Aorta (tissue), 5 donors: ENCODE measurements at places on chromosomes 11 and 22.

- DNase-seq: no peak
Measured at GRCh38 chr11:507727-508515, 879 bp upstream of the RNH1 start.

DNA sequence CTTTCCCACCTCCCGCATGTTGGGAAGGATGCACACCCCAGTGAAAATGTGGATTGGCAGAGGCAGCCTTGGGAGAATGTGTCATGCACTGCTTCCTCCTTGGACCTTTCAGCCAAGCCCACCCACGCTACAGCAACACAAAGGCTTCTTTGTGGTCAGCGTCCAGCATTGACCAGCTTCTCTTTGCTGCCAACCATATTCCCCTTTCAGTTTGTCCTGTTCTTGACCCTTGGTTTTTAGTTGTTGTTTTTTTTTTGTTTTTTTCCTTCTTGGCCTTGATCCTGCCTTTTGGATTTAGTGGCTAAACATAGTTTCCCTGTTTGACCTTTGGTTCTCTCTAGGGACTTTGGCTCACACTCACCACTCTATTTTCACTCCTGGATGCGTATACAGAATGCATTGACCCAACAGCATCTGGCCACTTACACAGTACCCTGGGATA, 573.6 kb downstream of the INSC start:
- peak; percentile 67 for DNase-seq

- no peak for DNase-seq
Measured at GRCh38 chr22:48395201-48395600, 1432.5 kb downstream of the BRD1 start.

GRCh38 chr11:128573638-128574037, 13.7 kb downstream of the ETS1 start:
- DNase-seq: no peak

DNA sequence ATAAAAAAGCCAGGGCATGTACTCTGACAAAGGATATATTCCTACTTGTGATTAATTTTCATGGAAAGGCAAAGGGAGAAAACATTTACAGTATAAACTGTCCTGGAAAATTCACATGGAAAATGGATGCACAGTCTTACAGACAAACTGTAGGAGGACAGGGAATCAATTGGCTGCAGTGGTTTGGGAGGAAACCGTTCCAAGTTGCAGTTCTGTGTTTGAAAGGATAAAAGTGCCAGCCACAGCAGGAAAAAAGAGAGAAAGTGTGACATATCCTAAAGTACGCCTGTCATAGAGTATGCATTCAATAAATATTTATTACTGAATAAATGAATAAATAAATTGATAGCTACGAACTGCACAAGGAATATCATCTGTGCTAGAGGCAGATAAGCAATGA, 462.9 kb downstream of the RAB38 start:
- DNase-seq: no peak

GRCh38 chr11:9210922-9211320, 54.2 kb downstream of the DENND5A start:
- no peak for DNase-seq

DNA sequence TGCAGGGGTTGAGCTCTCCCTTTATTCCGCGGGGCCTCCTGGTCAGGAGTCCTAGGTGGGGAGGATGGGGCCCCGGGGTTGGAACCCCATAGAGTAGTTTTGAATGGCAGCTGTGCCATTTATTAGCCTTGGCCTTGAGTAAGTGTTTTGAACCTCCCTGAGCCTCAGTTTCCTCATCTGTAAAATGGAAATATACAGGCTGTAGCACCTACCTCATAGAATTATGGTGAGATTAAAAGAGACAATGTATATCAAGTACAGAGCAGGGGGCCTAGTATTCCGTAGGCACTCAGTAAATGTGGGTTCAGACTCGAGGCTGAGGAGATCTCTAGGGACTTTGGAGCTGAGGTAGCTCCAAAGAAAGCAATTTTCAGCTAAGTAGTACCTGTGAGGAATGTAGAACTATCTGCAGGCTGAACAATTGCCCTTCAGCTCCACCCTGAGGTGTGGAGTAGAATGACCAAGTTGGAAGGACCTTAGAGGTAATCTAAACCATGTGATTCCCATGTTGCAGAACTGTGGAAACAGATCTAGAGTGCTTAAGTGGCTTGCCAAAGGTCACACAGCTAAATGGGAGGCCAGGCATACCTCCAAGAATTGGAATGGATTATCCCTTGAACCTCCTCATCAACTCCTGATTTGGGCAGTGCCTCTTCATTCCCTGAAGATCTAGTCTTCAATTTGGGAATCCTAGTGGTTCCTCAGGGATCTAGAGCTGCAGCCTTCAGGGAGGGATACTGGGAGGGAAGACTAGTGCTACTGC, 682 bp downstream of the PGAP2 start:
- DNase-seq: peak; percentile 1

GRCh38 chr22:17343766-17344165, 25.5 kb upstream of the CECR2 start:
- no peak for DNase-seq

GRCh38 chr22:42769574-42770447, 49.1 kb upstream of the A4GALT start:
- DNase-seq: peak; percentile 89

- DNase-seq: peak; percentile 91
Measured at GRCh38 chr11:120324932-120325810, at the start of gene TLCD5. TSS of gene TLCD5 (plus strand) at chr11:120325299. CDS start at chr11:120327442, 2,143 bp downstream.

DNA sequence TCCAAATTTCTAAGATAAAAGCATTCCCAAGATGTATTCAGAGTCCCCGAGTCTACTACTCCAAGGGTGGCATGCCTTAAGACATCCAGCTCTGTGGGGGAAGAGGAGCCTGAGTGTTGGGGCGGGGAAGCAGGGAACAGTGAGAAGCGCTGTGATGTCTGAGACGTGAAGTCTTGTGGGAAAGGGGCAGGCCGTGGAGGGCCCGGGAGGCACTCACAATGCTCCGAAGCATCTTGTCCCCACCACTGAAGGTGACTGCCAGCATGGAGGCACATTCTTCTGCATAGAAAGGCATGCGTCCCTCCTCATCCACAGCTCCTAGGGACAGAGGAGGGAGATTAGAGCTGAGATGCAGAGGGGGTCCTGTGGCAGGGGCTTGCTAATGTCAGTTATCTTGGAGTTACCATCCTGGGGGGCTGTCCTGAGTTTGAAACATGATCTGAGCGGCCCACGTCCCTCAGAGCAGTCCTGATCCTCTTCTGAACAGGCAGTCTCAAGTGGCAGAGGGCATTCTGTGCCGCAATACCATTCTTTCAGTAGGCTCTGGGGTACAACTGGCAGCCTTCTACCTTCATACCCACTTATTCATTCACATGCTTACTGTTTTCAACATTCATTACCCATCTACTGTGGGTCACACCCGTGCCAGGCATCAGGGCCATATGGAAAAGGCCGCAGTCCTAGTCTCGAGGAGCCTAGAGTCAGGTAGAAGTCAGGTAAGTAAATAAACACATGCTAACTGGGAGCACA, 8.7 kb downstream of the PCSK7 start:
- DNase-seq: peak; percentile 59

DNA sequence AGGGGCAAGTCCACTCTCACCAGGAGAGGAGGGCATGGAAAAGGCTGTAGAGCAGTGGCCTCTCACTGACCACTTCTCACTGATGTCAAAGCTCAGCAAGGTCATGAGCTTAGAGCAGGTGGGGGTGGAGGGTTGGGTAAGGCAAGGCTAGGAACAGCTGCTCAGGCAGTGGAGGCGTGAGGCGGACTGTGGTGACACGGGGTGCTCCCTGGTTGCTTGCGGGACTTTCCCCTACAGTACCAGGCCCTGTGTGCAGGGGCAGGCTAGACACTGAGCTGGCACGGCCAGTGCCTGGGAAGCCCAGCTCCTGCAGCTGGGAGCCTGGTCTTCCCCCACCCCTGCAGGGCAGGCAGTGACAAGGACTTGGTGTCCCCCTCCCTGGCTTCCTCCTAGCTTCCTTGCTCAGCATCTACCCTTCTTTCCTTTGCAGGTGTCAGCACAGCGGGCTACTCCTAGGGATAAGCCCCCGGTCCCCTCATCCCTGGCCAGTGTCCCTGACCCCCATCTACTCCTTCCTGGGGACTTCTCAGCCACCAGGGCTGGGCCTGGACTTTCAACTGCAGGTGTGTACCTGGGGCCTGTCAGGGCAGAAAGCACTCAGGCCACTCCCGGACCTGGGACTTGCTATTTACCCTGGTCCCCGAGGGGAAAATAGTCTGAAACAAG, 45.6 kb downstream of the PISD start:
- no peak for DNase-seq

DNA sequence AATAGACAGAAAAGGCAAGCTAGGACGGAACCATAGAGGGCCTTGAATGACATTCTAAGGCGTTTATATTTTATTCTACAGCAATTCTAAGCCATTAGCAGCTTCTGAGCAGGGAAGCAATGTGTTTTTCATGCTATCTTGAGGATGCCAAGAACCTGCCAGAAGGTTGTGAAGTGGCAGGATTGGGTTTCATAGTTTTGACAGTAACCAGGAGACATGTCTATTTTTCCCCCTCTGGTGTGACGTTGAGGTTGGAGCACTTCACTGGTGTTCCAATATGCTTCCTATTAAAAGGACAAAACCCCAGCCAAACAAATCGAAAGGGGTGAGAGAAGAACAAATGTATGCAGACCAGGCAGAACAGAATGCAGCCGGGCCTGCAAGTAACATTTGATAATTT, 148.2 kb downstream of the SPATA19 start:
- no peak for DNase-seq

GRCh38 chr11:1012740-1013630, 23.5 kb downstream of the MUC6 start:
- no peak for DNase-seq

GRCh38 chr11:85779956-85780640, 30.8 kb downstream of the SYTL2 start:
- no peak for DNase-seq

GRCh38 chr22:36334821-36335603, 52.8 kb downstream of the MYH9 start:
- DNase-seq: no peak

DNA sequence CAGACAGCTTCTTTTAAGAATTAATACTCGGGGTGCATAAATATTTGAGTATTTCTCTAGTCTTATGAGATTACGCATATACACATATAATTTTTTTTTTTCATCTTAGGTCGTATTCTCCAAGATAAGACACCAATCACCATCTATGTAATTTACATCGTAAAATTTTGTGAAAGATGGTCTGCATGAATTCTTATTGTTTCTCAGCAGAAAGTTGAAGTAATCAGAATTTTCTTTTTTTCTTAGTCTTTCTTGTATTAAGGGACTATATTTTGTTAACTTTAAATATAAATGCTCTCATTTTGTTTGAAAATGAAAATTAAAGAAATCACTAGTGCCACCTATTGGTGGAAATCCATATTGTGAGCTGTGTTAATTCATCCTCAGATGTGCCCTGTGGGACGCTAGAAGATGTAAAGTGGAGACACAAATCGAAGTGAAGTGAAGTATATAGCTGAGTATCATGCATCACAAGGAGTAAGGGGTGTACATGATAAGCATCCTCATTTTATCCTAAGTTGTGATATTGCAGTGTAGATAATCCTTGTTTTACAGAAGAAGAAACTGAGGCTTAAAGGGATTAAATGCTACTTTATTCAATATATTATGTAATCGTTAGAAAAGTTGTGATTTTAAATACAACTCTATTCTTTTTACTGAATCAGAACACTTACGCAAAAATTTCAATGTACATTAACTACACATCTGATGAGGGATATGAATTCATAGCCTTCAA, 2084.3 kb downstream of the LRRC4C start:
- no peak for DNase-seq

GRCh38 chr11:61168800-61169199, 7.6 kb upstream of the VPS37C start:
- no peak for DNase-seq

GRCh38 chr11:2836315-2837095, 49.1 kb downstream of the CDKN1C start:
- DNase-seq: no peak

DNA sequence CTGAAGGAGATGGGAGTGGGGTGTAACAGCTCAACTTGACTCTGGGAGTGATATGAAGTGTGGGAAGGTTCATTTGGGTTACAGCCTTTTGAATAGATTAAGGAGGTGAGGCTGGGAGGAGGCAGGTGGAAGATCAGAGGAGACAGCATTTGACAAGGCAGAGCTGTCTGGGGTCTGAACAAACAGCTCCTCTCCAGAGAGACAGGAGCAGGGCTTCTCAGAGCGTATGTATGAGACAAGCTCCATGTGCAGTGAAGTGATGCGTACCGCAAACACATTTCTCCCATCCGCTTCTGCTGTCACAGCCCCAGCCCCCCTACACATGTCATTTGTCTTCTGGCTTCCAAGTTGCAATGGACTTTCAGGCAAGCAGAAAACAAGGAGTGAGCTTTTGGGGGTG, 137.1 kb upstream of the E2F8 start:
- no peak for DNase-seq

DNA sequence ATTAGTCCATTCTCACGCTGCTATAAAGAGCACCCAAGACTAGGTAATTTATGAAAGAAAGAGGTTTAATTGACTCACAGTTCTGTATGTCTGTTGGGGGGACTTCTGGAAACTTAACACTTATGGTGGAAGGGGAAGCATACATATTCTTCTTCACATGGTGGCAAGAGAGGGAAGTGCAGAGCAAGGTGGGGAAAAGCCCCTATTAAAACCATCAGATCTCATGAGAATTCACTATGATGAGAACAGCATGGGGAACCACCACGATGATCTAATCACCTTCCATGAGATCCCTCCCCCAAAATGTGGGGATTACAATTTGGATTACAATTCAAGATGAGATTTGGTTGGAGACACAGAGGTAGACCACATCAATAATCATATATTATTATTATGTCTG, 25.7 kb downstream of the CEP57 start:
- no peak for DNase-seq

GRCh38 chr11:35380603-35381002, 38.8 kb downstream of the SLC1A2 start:
- DNase-seq: no peak

GRCh38 chr11:726278-727220, 20.5 kb downstream of the EPS8L2 start:
- DNase-seq: peak; percentile 86

DNA sequence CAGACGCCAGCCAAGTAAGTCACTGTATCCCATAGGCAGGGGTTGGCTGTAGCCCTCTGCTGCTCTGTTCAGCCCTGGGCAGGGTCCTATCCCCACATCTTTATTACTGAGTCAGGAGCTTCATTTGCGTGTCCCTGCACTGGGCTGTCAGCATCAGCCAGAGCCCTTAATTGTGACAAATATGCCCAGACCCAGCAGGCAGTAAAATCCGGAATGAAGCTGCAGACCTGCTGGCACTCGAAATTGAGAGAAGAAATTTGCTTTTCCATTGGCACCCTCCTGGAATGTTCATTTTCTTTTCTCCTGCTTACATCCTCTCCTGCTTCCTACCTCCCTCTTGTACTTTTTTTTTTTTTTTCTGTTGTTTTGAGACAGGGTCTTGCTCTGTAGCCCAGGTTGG, 43.8 kb downstream of the CEP164 start:
- no peak for DNase-seq

DNA sequence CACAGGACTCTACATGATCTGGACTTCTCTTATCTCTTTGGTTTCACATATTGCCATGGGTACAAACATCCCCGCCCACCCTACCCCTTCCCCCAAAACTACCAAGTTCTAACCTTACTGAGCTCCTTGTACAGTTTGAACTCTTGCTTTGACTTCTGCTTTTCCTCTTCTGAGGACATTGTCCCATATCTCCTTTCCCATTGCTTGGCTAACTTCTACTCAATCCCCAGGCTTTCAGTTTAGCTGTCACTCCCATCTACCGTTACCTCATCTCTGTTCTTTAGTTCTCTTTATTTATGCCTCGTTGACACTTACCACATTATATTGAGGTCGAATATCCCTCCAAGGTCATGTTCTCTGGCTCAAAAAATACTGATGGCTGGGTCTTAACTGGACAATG, 393.5 kb upstream of the CADM1 start:
- DNase-seq: no peak
